ENCODE measurements at places on chromosomes 2 and 18.

DNA sequence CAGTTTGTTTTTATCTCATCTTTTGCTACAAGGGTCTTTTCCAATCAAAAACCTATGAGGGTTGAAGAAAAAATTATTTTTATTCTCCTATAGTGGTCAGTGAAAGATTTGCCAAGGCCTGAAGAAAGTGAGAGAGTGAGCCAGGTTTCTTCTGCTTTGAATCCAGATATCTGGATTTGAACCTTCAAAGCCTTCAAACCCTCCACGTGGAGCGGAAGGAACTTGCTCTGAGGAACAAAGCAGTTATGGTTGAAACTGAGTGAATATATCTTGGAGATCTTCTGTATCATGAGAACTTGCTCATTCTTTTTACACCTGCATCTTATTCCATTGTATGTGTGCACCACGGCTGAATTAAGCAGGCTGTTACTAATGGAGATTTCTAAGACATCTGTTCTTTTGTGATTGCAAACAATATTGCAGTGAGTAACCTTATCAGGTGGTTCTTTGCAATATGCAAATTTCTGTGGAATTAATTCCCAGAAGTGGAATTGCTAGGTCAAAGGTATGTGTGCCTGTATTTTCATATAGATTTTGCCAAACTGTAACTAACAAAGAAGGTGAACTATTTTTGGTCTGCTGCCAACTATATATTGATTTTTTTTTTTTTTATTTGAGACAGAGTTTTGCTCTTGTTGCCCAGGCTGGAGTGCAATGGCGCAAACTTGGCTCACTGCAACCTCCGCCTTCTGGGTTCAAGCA is 147.9 kb downstream of the B3GNT2 start:
- DNase-seq = no peak
- H3K4me1 ChIP-seq = peaks cover 14% of the 10 kb centered on the region
- no peaks in the 10 kb centered on the region for H3K27me3 ChIP-seq

DNA sequence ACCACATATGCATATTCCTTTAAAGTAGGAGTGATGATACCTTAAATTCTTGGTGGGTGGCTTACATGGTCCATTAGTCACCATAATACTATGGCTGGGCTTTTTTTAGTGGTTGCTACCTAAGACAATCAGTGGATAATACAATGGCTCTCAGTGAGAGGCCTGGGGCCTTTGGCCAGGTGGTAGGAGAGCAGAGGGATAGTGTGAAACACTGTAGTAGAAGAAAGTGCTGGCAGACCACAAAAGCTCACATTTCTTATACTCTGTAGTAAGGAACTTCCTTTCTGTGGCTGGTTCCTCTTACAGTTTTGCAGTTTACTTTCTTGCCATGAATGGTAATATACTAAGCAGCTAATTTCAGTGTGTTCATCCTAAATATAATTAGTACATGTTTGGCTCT is 583.5 kb downstream of the XIRP2 start:
- H3K4me1 ChIP-seq = no peaks in the 10 kb centered on the region
- H3K27me3 ChIP-seq = no peaks in the 10 kb centered on the region
- no peaks in the 10 kb centered on the region for H3K36me3 ChIP-seq
- no peak overlapping the region for H3K27ac ChIP-seq
- DNase-seq = no peak

- H3K36me3 ChIP-seq = no peaks in the 10 kb centered on the region
- no peak overlapping the region for H3K4me3 ChIP-seq
- no peak overlapping the region for H3K27ac ChIP-seq
These were observed 83.5 kb downstream of the DNMT3A start for GRCh38 chr2:25257931-25258846.

DNA sequence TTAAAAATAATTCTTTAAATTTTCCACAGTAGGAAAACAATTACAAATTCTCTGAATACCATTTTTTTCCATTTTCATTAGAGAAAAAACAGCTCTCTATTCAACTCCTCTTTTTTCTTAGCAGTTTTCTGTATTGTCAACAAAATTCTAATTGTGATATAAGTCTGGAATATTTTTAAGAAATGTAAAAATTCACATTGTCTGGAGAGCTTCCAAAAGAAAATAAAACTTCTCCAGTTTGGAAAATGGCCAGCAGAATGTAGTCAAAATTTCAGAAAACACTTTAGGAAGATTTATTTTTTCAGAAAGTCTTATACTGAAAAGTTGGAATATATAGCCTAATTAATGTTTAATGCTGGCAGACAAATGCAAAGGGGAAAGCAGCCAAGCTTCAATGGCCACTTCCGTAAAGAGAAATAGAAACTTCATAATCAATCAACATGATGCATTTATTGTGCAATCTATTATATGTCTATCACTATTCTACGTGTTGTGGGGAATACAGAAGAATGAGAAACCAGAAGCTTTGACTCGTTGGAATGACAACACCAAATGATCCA is 733.2 kb upstream of the PKDCC start:
- H3K27ac ChIP-seq = no peak overlapping the region
- no peaks in the 10 kb centered on the region for H3K4me1 ChIP-seq
- no peaks in the 10 kb centered on the region for H3K36me3 ChIP-seq
- H3K4me3 ChIP-seq = no peak overlapping the region

- DNase-seq = no peak
- H3K4me1 ChIP-seq = peaks cover 51% of the 10 kb centered on the region
- H3K27me3 ChIP-seq = no peaks in the 10 kb centered on the region
- H3K4me3 ChIP-seq = no peak overlapping the region
These were observed 9.3 kb upstream of the PLEKHM3 start for GRCh38 chr2:208034503-208035140.

- H3K4me3 ChIP-seq = no peak overlapping the region
- 0 out of 2 replicates have a peak, but pooled peaks cover 4% of the 10 kb centered on the region for H3K4me1 ChIP-seq
- no peaks in the 10 kb centered on the region for H3K36me3 ChIP-seq
- H3K27ac ChIP-seq = peak overlapping the region; percentile 42
- H3K27me3 ChIP-seq = no peaks in the 10 kb centered on the region
These were observed 4.3 kb downstream of the MCEE start for GRCh38 chr2:71125506-71126294.

GRCh38 chr2:78417355-78417754 is 608.1 kb upstream of the REG3G start:
- H3K36me3 ChIP-seq = no peaks in the 10 kb centered on the region
- DNase-seq = no peak
- peaks cover 16% of the 10 kb centered on the region for H3K4me1 ChIP-seq
- peak overlapping the region; percentile 45 for H3K27ac ChIP-seq
- H3K27me3 ChIP-seq = no peaks in the 10 kb centered on the region

DNA sequence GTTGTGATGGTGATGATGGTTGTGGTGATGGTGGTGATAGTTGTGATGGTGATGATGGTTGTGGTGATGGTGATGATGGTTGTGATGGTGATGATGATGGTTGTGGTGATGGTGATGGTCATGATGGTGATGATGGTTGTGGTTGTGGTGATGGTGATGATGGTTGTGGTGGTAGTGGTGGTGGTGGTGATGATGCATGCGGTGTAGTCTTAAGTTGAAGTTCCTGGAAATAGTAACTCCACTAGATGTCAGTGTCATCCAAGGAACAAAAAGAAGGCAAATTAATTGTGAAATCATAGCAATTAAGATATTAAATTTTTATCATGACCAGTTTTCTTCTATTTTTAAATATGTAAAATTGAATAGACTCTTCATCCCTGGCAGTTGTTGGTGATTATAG is 309.2 kb downstream of the AGAP1 start:
- no peak overlapping the region for H3K4me3 ChIP-seq
- no peaks in the 10 kb centered on the region for H3K27me3 ChIP-seq
- no peaks in the 10 kb centered on the region for H3K4me1 ChIP-seq
- DNase-seq = no peak

- H3K4me3 ChIP-seq = no peak overlapping the region
- no peaks in the 10 kb centered on the region for H3K36me3 ChIP-seq
- no peak overlapping the region for H3K27ac ChIP-seq
- DNase-seq = no peak
These were observed 19.4 kb upstream of the NFE2L2 start for GRCh38 chr2:177283906-177284305.

GRCh38 chr18:35508030-35508429 is 10.3 kb upstream of the INO80C start:
- peaks cover 38% of the 10 kb centered on the region for H3K4me1 ChIP-seq
- no peak for DNase-seq
- H3K27me3 ChIP-seq = no peaks in the 10 kb centered on the region

- DNase-seq = no peak
- no peak overlapping the region for H3K27ac ChIP-seq
- no peaks in the 10 kb centered on the region for H3K4me1 ChIP-seq
- H3K4me3 ChIP-seq = no peak overlapping the region
- no peaks in the 10 kb centered on the region for H3K27me3 ChIP-seq
- H3K36me3 ChIP-seq = no peaks in the 10 kb centered on the region
These were observed 59.6 kb downstream of the ATOH8 start for GRCh38 chr2:85813211-85813981.

- peaks cover 56% of the 10 kb centered on the region for H3K4me1 ChIP-seq
- DNase-seq = no peak
- no peaks in the 10 kb centered on the region for H3K36me3 ChIP-seq
- H3K27me3 ChIP-seq = no peaks in the 10 kb centered on the region
- no peak overlapping the region for H3K4me3 ChIP-seq
- peak overlapping the region; percentile 84 for H3K27ac ChIP-seq
These were observed 36.8 kb upstream of the EML4 start for GRCh38 chr2:42132191-42132965.

GRCh38 chr2:20595439-20596192 is 55.3 kb downstream of the HS1BP3 start:
- no peak overlapping the region for H3K4me3 ChIP-seq
- peaks cover 60% of the 10 kb centered on the region for H3K4me1 ChIP-seq
- H3K27me3 ChIP-seq = no peaks in the 10 kb centered on the region
- H3K27ac ChIP-seq = peak overlapping the region; percentile 74
- DNase-seq = peak; percentile 32

DNA sequence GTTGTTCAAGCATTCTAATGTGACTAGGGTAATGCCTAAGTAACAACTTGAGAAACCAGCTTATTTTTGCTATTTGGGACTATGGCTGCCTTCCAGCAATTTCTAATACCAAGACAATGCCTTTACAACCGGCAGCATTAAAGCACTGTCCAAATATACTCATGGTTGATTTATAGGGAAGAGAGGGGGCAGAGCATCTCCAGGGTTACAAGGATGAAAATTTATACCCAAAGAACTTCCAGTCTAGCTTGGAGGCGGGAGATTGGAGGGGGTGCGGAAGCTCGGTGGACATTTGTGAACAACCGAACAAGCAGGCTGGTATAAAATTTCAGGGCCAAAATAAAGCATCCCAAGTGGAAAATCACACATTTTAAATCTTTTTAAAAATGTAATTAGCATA is 294.9 kb upstream of the STON1 start:
- H3K4me3 ChIP-seq = no peak overlapping the region
- H3K27ac ChIP-seq = no peak overlapping the region
- no peak for DNase-seq

GRCh38 chr2:2926009-2926857 is 451.4 kb downstream of the EIPR1 start:
- no peak overlapping the region for H3K4me3 ChIP-seq
- no peaks in the 10 kb centered on the region for H3K36me3 ChIP-seq
- H3K27me3 ChIP-seq = no peaks in the 10 kb centered on the region
- no peak overlapping the region for H3K27ac ChIP-seq

DNA sequence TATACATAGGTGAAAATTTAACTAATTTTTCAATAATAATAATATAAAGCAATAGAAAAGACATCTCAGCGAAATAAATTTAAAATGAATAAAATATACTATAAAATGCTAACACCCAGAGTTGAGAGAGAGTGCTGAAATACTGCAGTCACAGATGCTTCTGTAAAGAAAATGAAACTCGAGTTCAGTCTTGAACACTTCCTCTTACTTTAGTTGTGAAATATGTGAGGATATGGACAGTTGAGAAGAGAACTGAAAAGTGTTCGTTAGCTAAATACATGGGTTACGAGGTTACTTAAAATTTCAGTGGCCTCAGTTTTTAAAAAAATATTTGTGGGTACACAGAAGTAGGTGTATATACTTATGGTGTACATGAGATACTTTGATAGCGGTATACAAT is 106.8 kb downstream of the DNAH7 start:
- H3K4me1 ChIP-seq = no peaks in the 10 kb centered on the region
- no peak overlapping the region for H3K27ac ChIP-seq
- H3K36me3 ChIP-seq = no peaks in the 10 kb centered on the region
- DNase-seq = no peak
- no peak overlapping the region for H3K4me3 ChIP-seq
- no peaks in the 10 kb centered on the region for H3K27me3 ChIP-seq

DNA sequence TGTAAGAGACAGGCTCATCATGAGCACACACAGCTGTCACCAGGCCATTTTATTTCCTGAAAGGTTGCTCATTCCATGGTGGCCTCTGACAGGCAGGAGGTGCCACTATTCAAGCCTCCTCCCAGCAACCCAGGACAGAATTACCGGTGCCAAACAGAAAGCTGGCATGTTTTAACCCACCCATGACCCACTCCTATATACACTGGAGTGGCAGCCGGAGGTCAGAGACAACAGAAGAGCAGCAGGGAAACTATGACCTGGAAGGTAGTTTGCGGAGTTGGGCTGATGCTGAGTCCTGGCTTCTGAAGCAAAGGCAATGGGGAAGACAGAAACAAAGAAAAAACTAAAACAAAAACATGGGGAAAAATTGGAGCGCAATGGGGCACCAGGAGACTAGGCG is 2.3 kb downstream of the RFTN2 start:
- H3K36me3 ChIP-seq = no peaks in the 10 kb centered on the region
- no peaks in the 10 kb centered on the region for H3K4me1 ChIP-seq
- H3K27me3 ChIP-seq = no peaks in the 10 kb centered on the region
- no peak for DNase-seq
- H3K27ac ChIP-seq = no peak overlapping the region
- H3K4me3 ChIP-seq = no peak overlapping the region

DNA sequence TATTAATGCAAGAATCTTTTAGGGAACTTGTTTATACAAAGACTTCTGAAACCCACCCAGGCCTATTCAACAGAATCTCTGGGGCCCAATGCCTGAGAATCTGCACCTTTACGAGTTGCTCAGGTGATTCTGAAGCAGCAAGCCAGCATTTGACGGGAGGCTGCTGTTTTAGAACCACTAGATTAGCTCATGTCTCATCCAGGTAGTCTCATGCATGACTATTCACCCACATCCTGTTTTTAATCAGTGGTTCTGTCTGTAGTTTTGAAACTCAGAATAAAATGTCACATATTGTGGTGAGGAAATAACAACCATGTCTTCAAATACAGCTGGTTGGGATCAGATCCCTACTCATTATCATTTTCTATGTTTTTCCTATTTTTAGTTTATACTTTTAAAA is 39.5 kb downstream of the CYTIP start:
- H3K27ac ChIP-seq = no peak overlapping the region
- H3K4me1 ChIP-seq = peaks cover 5% of the 10 kb centered on the region
- no peak overlapping the region for H3K4me3 ChIP-seq
- no peaks in the 10 kb centered on the region for H3K36me3 ChIP-seq
- no peak for DNase-seq

- DNase-seq = no peak
- no peaks in the 10 kb centered on the region for H3K27me3 ChIP-seq
- no peak overlapping the region for H3K4me3 ChIP-seq
- H3K27ac ChIP-seq = peak overlapping the region; percentile 43
These were observed 140.7 kb downstream of the NCK2 start for GRCh38 chr2:105885456-105885855.

DNA sequence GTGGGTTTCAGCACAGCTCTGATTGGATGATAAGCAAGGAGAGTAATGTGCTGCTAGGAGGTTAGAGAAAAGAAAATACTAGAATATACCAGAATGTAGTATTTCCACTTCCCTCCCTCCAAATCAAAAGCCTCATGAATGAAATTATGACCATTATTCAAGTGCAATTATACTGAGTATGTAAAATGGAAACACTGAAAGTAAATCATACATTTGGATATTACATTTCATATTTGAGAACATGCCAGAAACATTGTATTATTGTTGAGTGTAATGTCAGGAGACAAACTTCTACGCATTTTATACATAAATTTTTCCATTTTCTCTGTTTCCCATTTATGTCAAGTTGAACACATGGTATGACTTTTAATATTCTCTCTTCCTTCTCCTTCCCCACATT is 942 bp upstream of the CETN1 start:
- no peak for DNase-seq
- H3K27ac ChIP-seq = no peak overlapping the region
- H3K4me3 ChIP-seq = no peak overlapping the region
- no peaks in the 10 kb centered on the region for H3K36me3 ChIP-seq
- H3K4me1 ChIP-seq = no peaks in the 10 kb centered on the region

Measured in Caco-2 (cell line).